ENCODE measurements at places on chromosomes 6 and 20.

DNA sequence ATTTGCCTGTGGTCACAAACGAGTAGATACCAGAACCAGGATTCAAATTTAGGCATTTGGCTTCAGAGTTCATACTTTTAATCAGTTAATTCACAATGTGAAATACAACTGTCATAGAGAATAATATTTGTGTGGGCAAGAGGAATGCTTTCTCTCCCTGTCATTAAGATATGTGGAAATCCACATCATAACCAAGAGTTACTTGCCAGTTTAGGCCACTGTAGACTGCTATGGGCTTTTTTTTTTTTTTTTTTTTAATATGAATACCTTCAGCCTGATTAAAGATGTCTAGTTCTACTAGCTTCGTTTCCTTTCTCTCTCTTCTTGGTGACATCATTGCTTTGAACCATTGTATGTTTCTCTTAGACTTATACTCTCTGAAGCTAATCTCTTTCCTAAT, 244.9 kb downstream of the ZFAND3 start:
- DNase-seq, result no peak

- DNase-seq, result no peak
Observed at GRCh38 chr6:146547889-146548288, 4.3 kb downstream of the RAB32 start.

GRCh38 chr20:23227274-23227673, 123.3 kb upstream of the NXT1 start:
- no peak for DNase-seq

GRCh38 chr6:165545806-165546205, 117.2 kb downstream of the PDE10A start:
- no peak for DNase-seq

GRCh38 chr20:24917056-24917455, 32.0 kb upstream of the CST7 start:
- DNase-seq, result no peak

GRCh38 chr6:20789162-20789561, 254.9 kb downstream of the CDKAL1 start:
- DNase-seq, result no peak

DNA sequence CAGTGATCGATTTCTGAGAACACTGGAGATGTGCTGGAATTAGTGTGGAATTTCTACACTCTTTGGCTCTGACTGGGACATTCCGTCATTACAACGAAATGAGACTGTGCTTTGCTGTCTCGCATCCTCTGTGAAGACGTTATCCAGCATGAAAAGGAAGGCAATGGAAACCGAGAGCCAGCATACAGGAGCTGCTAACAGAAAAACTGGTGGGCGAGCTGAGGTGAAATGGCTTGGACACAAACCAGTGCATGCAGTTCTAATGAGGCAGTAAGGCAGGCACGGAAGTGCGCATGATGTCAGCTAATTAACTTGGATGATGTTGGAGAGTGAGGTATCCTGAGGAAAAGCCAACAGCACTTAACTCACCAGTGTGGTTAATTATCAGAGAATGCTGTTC, 202.8 kb upstream of the AGPAT4 start:
- DNase-seq, result no peak

Measured in CD4-positive, alpha-beta T cell treated with Interleukin-6 at 100 ng/mL for 8 hours (primary cell).